Upper lobe of left lung (tissue), 6 donors: ENCODE measurements at places on chromosomes 13 and 19. TPM values are rescaled to one million over a fixed set of nuclear protein-coding genes. Genes with fewer than 3 reads are reported as not detected.

DNA sequence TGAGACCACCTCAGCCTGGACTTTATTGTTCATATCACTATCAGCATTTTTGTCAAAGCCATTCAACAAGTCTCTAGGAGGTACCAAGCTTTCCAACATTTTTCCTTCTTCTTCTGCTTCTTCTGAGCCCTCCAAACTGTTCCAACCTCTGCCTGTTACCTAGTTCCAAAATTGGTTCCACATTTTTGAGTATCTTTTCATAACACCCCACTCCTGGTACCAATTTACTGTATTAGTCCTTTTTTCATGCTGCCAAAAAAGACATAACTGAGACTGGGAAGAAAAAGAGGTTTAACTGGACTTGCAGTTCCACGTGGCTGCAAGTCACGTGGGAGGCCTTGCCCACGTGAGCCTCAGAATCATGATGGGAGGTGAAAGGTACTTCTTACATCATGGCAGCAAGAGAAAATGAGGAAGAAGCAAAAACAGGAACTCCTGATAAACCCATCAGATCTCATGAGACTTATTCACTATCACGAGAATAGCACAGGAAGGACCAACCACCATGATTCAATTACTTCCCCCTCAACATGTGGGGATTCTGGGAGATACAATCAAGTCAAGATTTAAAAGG lies 215.1 kb downstream of the PCDH17 start:
- H3K4me1 ChIP-seq: no peaks in the 10 kb centered on the region
- H3K36me3 ChIP-seq: no peaks in the 10 kb centered on the region
- H3K27me3 ChIP-seq: no peaks in the 10 kb centered on the region
- no peak overlapping the region for H3K27ac ChIP-seq
- H3K4me3 ChIP-seq: no peak overlapping the region

DNA sequence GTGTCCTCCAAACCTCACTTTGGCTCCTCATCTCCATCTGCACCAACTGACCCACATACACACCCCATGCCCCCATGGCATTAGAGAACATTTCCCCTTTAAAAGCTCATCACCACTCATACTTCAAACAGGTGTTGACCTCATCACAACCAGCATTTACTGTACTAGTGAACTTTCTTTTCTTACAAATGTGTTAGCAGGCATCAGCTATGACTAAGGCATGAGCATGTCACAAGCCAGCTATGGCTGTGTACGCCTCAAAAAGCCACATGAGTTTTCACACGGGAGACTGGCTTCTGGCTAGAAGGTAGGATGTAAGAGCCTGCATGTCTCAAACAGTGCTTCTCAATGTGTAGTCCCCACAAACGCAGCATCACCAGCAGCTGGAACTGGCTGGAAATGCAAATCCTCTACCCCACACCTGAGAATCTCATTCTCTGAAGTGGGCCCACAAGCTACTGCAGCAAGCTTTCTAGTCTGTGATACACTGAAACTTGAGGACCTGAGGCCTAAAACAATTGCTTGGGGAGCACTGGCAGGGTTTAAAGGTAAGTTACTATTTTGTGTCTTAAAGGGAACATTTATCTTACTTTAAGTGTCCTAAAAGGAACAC lies 66.8 kb downstream of the TUBGCP3 start:
- H3K36me3 ChIP-seq: peaks cover 55% of the 10 kb centered on the region
- H3K27ac ChIP-seq: no peak overlapping the region
- no peak overlapping the region for H3K4me3 ChIP-seq
- no peaks in the 10 kb centered on the region for H3K4me1 ChIP-seq
- no peaks in the 10 kb centered on the region for H3K27me3 ChIP-seq

GRCh38 chr13:35768551-35768950 lies 292.1 kb upstream of the MAB21L1 start:
- H3K36me3 ChIP-seq: no peaks in the 10 kb centered on the region
- no peak for DNase-seq
- no peaks in the 10 kb centered on the region for H3K4me1 ChIP-seq
- H3K27me3 ChIP-seq: no peaks in the 10 kb centered on the region

GRCh38 chr19:47479701-47480503 lies 4.1 kb downstream of the KPTN start:
- H3K36me3 ChIP-seq: no peaks in the 10 kb centered on the region
- H3K4me3 ChIP-seq: no peak overlapping the region
- DNase-seq: peak; percentile 83
- H3K27ac ChIP-seq: no peak overlapping the region

- peaks cover 9% of the 10 kb centered on the region for H3K36me3 ChIP-seq
- no peak overlapping the region for H3K4me3 ChIP-seq
- no peaks in the 10 kb centered on the region for H3K4me1 ChIP-seq
Measured at GRCh38 chr13:112483299-112483698, 104.7 kb downstream of the TUBGCP3 start.

GRCh38 chr19:30168760-30169159 lies 203.4 kb upstream of the ZNF536 start:
- H3K4me3 ChIP-seq: no peak overlapping the region
- no peaks in the 10 kb centered on the region for H3K4me1 ChIP-seq
- DNase-seq: no peak
- no peaks in the 10 kb centered on the region for H3K36me3 ChIP-seq

DNA sequence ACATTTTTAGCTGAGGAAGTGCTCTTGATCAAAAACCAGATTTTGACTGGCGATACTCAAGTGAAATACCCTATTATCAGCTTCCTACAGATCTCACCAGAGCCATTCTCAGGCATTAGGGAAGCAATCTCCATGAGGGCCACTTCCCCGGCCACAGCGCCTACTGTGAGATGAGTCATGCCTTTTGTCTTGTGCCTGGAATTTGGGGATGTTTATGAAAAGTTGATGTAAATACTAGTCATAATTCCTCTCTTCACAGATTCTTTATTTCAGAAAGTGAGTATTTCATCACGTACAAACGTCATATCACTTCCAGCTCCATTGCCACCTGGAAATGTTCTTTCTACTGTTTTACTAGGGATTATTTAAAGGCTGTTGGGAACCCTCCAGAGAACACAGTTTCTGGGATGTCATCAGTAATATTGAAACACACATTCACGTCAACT lies 25.3 kb upstream of the SLC46A3 start:
- H3K4me3 ChIP-seq: no peak overlapping the region
- no peaks in the 10 kb centered on the region for H3K4me1 ChIP-seq
- H3K27ac ChIP-seq: peak overlapping the region; percentile 28
- H3K27me3 ChIP-seq: no peaks in the 10 kb centered on the region
- DNase-seq: peak; percentile 44
- no peaks in the 10 kb centered on the region for H3K36me3 ChIP-seq

- no peak overlapping the region for H3K4me3 ChIP-seq
- DNase-seq: no peak
- H3K27me3 ChIP-seq: no peaks in the 10 kb centered on the region
- no peak overlapping the region for H3K27ac ChIP-seq
- no peaks in the 10 kb centered on the region for H3K36me3 ChIP-seq
Measured at GRCh38 chr13:93805736-93806135, 579.1 kb downstream of the GPC6 start.

GRCh38 chr13:114088863-114089262 lies 43.6 kb downstream of the RASA3 start:
- H3K27ac ChIP-seq: no peak overlapping the region
- no peak overlapping the region for H3K4me3 ChIP-seq
- H3K27me3 ChIP-seq: no peaks in the 10 kb centered on the region
- no peak for DNase-seq
- H3K4me1 ChIP-seq: no peaks in the 10 kb centered on the region

GRCh38 chr13:103607995-103608394 lies 541.8 kb upstream of the SLC10A2 start:
- H3K27me3 ChIP-seq: no peaks in the 10 kb centered on the region
- H3K27ac ChIP-seq: no peak overlapping the region
- DNase-seq: no peak
- no peak overlapping the region for H3K4me3 ChIP-seq
- H3K36me3 ChIP-seq: no peaks in the 10 kb centered on the region

DNA sequence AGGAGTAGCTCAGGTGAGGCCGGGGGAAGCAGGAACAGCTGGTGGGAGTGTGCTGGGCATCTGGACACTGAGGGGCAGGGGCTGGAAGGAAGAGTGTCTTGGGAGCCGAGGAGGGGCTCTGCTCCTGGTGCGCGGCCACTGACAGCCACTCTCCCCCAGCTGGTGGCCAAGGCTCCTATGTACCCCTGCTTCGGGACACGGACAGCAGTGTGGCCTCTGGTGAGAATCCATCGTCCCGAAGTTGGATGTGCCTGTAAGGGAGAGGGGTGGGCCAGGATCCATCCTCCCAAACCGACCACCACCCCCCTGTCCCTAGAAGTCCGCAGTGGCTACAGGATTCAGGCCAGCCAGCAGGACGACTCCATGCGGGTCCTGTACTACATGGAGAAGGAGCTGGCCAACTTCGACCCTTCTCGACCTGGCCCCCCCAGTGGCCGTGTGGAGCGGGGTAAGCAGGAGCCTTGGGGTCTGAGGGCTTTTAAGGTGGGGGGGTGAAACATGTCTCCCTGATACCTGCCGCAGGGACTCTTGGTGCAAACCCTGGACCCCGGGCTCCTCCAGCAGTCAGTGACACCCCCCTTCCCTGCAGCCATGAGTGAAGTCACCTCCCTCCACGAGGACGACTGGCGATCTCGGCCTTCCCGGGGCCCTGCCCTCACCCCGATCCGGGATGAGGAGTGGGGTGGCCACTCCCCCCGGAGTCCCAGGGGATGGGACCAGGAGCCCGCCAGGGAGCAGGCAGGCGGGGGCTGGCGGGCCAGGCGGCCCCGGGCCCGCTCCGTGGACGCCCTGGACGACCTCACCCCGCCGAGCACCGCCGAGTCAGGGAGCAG lies 2.0 kb upstream of the USF2 start:
- peak; percentile 87 for DNase-seq
- peak overlapping the region; percentile 89 for H3K4me3 ChIP-seq
- peaks cover 29% of the 10 kb centered on the region for H3K4me1 ChIP-seq
- H3K36me3 ChIP-seq: peaks cover 17% of the 10 kb centered on the region
- no peaks in the 10 kb centered on the region for H3K27me3 ChIP-seq
- H3K27ac ChIP-seq: peak overlapping the region; percentile 94

DNA sequence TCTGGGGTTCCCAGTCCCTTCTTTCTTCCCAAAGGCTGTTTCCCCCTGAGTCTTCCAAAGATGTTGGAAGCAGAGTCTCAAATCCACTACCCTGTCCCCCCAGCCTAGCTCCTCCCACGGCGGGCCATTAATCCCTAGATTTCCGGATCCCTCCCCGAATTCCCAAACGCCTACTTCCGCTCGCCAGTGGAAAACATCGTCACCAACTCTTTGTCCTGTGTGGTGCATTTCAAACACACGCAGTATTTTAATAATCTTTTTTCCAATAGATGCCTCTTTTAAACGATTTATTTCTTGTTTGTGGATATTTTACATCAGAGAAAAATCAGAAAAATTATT lies 610 bp downstream of the ZNF791 start:
- peak overlapping the region; percentile 93 for H3K4me3 ChIP-seq
- H3K27me3 ChIP-seq: no peaks in the 10 kb centered on the region
- H3K36me3 ChIP-seq: peaks cover 49% of the 10 kb centered on the region
- no peak for DNase-seq
- peaks cover 28% of the 10 kb centered on the region for H3K4me1 ChIP-seq

DNA sequence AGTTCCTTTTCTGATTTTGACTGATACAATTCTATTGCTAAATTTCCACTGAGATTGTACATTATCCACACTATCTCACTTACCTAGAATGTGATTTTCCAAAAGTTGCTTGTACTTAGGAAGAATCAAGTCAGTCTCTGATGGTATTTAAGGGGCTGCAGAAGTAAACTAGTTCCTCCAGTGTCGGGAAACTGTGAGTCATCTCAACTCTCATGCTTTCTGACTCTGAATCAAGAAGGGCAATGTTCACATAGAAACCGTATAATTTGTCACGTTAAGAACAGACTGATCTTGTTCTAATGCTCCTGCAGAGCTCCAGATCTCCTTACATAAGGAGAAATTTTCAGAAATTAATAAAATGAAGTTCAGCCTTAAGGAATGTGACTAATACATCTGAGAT lies 369.3 kb downstream of the KLF5 start:
- H3K4me3 ChIP-seq: no peak overlapping the region
- no peaks in the 10 kb centered on the region for H3K36me3 ChIP-seq
- H3K4me1 ChIP-seq: no peaks in the 10 kb centered on the region
- no peak for DNase-seq
- no peaks in the 10 kb centered on the region for H3K27me3 ChIP-seq
- H3K27ac ChIP-seq: no peak overlapping the region

DNA sequence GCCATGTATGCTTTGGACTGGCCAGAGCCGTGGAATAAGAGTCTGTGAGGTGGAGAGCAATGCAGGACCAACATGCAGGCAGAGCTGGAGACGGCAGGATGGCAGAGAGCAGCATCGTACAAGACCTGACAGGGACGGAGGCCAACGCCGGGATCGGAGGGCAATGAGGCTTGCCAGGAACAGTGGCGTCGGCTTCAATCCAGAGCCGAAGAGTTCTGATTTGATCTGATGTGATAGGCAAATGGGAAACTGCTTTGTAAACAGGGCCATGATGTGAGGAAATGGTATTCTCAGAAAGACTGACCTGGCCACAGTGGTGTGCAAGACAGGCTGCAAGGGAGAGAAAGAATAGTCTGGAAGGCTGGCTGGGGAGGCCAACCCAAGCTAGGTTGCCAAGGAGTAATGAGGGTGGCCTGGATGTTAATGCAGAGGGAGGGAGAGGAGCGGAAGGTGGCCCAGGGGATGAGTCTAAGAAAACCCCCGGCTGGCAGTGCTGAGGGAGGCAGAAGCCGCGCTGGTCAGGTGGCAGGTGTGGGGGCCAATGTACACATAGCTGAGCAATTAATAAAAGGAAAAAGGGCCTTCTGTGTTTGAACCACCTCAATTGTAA lies 26.7 kb downstream of the RCBTB2 start:
- DNase-seq: peak; percentile 27
- H3K4me1 ChIP-seq: peaks cover 20% of the 10 kb centered on the region
- peak overlapping the region; percentile 1 for H3K4me3 ChIP-seq
- no peaks in the 10 kb centered on the region for H3K27me3 ChIP-seq
- H3K36me3 ChIP-seq: no peaks in the 10 kb centered on the region
- peak overlapping the region; percentile 83 for H3K27ac ChIP-seq

Gene TGDS
- total RNA-seq: 6.3 TPM

Gene LILRB5
- total RNA-seq: 14.4 TPM

Gene FFAR1
- not detected for total RNA-seq

Gene PALM3
- 7.6 TPM for total RNA-seq
